Fibroblast of lung (primary cell): ENCODE measurements at places on chromosomes 12 and 14. TPM values are rescaled to one million over a fixed set of nuclear protein-coding genes. Genes with fewer than 3 reads are reported as not detected.

The ADSS1 gene
- 2.3 and 3.5 TPM in 2 replicates for total RNA-seq

The TDP1 gene
- 11.6 and 13.7 TPM in 2 replicates for total RNA-seq

The LTB4R2 gene
- total RNA-seq, result 1.3 and 1.8 TPM in 2 replicates

The KCNC2 gene
- not detected in 2 replicates for total RNA-seq

The BIN2 gene
- not detected in 2 replicates for total RNA-seq

The BCL11B gene
- under 0.01 TPM in 2 replicates for total RNA-seq

The KRT73 gene
- total RNA-seq, result not detected in 2 replicates

The SLCO1C1 gene
- total RNA-seq, result not detected in 2 replicates

The CACNA1C gene
- total RNA-seq, result 7.4 and 11.4 TPM in 2 replicates

The LMNTD1 gene
- total RNA-seq, result not detected in 2 replicates

The FBXO34 gene
- 23.4 and 29.1 TPM in 2 replicates for total RNA-seq

The TPCN1 gene
- total RNA-seq, result 10.8 and 17.2 TPM in 2 replicates

The AP1G2 gene
- total RNA-seq, result 5.6 and 9.2 TPM in 2 replicates

The C12orf60 gene
- 1.0 and 1.5 TPM in 2 replicates for total RNA-seq

The CAPZA3 gene
- not detected in 2 replicates for total RNA-seq

The MYF5 gene
- total RNA-seq, result not detected in 2 replicates

The WIF1 gene
- under 0.01 TPM in 1 of 2 replicates, not detected in the other for total RNA-seq
